NCI-H1105 (cell line): ENCODE measurements at places on chromosomes 4 and X.

- no peak for DNase-seq
Observed at GRCh38 chrX:84340968-84341367, 153.0 kb upstream of the RPS6KA6 start.

- peak; percentile 3 for DNase-seq
Observed at GRCh38 chr4:5710961-5711478, at the start of gene EVC. Gene EVC, plus strand, starts transcription at chr4:5711201. Its CDS starts 180 bp downstream, at chr4:5711381.

GRCh38 chr4:7359400-7360062 lies 75.2 kb downstream of the PSAPL1 start:
- no peak for DNase-seq

GRCh38 chr4:141346144-141346543 lies 125.4 kb downstream of the ZNF330 start:
- DNase-seq = no peak

DNA sequence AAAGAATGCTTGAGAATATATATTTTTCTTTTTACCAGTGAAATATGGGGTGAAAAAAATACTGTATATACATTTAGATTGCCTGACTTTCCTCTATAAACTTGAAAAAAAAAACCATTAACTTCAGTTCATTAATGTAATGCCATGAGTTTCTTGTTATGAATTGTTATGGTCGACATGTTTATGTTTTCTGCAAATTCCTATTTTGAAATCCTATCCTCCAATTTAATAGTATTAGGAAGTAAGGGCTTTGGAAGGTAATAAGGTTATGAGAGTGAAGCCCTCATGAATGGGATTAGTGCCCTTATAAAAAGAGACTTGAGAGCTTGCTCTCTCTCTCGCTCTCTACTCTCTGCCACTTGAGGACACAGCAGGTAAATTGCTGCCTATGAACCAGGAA lies 211.4 kb downstream of the LDB2 start:
- DNase-seq = no peak

DNA sequence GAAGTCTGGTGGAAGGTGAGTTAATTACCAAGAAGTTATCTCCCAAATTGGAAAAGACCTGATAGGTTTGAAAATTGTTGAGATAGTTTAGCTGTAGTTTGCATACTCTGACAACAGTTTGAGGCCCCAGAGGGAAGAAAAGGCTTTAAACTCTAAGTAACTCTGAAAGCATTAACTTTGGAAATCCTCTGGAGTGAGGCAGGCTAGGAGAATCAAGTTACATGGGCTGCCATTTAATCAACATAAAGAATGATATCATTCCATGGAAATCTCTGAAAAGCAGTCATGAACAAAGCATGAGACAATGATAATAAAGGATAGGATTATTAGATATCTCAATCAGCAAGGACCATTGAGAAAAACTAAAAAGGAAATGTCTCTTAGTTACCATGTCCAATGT lies 647.1 kb downstream of the ANKRD50 start:
- DNase-seq = no peak

- DNase-seq = no peak
Observed at GRCh38 chrX:110569506-110569905, 210.9 kb downstream of the RTL9 start.

- no peak for DNase-seq
Observed at GRCh38 chr4:40721730-40722171, 28.0 kb upstream of the NSUN7 start.

DNA sequence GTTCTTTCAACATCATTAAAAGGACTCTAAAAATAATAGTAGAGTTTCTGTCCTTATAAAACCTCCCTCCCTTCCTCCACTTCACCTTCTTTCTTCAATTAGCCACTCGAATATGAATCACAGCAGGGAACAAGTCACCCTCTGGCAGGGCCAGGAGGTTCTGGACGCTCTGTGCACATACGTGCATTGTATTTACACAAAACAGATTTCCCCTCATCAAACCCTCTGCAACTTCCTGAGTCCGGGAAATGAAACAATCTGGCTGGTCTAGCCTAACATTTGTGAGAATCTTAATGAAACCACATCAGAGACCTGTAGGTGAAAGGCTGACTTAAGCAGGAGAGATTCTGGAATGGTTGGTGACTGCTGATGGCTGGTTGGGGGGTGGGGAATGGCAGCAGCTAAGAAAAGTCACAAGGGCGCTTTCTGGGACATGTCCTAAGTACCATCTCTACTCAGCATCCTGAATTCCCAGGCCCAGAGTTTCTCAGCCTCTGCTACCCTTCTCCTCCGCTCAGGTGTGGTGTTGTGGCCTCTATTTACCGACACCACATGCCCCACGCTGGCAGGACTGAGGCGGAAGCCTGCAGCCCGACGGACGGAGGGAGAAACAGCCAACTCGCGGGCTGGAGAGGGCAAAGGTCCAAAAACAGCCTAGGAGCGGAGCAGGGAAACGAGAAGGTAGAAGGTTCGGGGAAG lies 1.0 kb downstream of the ZDHHC9 start:
- DNase-seq = no peak
